ENCODE measurements at places on chromosomes 1 and 21.
A peak's percentile ranks its signal among the peaks of the same experiment; 100 is the strongest.

GRCh38 chr1:113153116-113153803, 80.3 kb downstream of the LRIG2 start:
- no peak for DNase-seq

- DNase-seq = no peak
Measured at GRCh38 chr1:7247158-7247557, 461.9 kb downstream of the CAMTA1 start.

- no peak for DNase-seq
Measured at GRCh38 chr1:116485976-116486375, 84.8 kb downstream of the CD58 start.

- no peak for DNase-seq
Measured at GRCh38 chr1:4346131-4346530, 308.3 kb upstream of the AJAP1 start.

- DNase-seq = peak; percentile 45
Measured at GRCh38 chr1:161071886-161072371, 2.2 kb upstream of the ARHGAP30 start.

DNA sequence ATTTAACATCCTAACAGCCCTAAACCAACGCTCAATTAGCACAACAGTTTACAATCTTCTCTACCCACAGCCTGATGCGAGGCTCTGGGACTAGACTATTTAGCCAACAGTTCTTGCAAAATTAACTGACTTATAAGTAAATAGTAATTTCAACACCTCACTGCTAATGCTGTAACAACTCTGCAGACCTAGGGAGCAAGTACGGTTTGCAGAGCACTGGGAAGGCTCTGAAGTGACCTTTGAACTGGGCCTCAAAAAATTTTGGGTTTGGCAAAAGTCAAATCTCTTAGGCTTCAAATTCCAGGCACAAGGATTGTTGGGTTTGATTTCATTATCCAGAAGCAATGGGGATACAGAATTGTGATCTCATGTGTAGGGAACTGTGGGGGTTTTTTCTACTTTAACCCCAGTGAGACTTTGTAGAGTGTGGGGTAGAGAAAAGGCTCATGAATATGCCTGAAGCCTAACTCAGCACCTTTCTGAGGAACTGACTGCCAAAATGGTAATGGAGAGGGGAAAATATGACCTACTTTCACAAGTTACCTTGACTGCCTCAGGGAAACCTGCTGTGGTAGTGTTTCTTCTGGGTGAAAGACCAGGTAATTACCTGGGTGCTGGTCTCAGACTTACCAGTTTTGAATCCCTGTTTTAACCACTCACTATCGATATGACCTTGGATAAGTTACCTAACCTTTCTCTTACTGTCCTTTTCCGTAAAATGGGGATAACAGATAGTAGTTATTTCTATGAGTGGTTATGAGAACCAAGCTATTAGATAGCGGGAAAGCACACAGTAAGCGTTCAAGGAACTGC, 889 bp upstream of the TXLNA start:
- DNase-seq = no peak

DNA sequence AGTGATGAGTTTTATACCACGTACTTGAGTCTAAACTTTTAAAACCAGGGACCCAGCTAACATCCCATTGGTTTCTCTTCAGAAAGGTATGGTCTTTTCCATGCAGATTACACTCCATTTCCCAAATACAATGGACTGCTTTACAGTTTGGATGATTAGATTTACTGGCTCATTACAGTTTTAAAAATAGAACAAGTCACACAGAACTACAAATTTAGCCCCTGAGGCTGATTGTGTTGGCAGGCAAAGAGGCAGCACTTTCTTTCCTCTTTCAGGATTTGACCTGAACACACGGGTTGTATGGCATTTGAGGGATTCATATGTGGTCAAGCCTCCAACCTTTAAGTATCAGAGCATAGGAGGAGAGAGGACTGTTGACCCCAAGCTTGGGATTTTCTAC, 21.8 kb upstream of the VTCN1 start:
- no peak for DNase-seq

DNA sequence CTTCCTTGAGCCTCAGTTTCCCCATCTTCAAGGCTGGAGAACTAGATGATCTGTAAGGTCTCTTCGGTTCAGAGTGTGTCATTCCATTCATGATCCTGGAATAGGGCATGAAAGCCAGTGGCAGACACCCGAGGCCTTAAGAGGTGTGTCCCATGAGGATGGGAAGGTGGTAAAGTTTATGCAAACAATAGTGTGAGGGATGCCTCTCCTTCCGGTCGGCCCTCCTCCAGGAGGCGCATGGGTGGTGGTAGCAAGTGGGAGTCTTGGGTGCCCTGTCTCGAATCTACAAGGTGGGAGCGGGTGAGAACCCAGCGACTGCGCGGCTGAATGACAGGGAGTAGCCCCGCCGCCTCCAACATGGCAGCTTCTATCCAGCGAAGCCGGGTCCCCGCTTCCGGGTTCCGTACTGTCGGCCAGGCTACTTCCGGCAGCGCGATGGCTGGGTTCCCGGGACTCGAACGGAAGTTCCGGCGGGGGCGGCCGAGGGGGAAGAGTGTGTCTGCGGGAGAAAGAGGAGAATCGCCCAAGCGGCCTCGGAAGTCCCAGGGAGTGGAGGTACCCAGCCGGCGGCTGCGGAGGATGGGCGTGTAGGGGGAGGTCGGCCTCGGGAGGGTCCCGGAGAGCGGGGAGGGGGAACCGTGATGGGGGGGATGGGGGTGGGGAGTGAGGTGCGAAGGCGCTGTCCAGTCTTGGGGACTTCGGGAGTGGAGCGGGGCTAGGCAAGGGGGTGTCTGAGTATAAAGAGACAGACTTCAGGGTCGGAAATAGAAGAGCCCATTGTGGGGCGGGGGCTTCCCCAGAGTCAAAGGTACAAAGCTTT, at the start of gene LYPLA2:
LYPLA2 (plus strand) TSS at position 450 of the 820 bp plus-strand sequence. CDS start 1,538 bp downstream, outside the sequence.
- DNase-seq = peak; percentile 92

- DNase-seq = no peak
Measured at GRCh38 chr1:182309631-182310351, 81.8 kb downstream of the GLUL start.

GRCh38 chr1:2300004-2300771, 72.1 kb downstream of the SKI start:
- DNase-seq = peak; percentile 89

DNA sequence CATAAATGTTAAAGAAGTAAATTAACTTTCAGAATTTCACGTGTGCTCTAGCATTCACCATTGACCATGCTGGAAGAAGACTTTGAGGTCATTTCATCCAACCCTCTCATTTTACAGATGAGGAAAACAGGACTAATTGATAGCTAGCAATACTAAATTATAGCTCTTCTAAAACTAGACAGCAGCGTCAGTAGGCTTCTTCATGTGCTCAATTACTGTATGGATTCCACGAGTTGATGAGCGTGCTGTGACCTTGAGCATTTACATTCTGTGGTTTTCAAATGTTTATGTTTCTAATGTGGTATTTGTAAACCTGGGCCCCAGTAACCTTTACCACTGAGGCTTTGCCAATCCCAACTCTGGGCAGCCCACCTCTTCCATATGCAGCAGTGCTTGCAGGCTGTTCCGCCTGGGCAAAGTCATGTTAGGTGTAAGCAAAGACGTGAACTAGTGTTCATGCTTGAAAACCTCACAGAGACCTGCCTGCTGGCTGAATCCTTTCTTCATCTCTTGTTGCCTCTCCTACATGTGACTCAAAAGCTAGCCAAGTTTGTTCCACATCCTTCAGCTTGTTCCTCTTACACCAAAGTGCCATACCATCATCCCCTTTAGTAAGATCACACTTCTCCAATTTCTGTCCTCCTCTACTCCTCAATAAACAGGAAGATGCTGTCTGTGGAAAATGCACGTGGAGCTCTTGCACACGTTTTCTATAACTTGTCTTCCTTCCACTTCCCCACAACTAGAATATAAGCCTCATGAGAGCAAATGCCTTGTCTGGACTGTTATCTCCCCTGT, 17.2 kb downstream of the KCNJ15 start:
- DNase-seq = no peak

DNA sequence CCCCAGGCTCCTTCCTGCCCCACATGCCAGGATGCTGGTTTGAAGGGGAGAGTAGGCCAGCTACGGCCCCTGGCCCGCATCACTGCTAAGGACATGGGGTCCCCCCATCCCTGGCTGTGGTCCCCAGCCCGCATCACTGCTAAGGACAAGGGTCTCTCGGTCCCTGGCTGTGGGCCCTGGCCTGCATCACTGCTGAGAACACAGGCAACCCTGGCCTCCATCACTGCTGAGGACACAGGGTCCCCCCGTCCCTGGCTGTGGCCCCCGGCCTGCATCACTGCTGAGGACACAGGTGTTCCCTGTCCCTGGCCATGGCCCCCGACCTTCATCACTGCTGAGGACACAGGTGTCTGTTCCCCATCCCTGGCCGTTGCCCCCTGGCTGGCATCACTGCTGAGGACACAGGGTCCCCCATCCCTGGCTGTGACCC, 448 bp upstream of the OBSCN start:
- DNase-seq = no peak

DNA sequence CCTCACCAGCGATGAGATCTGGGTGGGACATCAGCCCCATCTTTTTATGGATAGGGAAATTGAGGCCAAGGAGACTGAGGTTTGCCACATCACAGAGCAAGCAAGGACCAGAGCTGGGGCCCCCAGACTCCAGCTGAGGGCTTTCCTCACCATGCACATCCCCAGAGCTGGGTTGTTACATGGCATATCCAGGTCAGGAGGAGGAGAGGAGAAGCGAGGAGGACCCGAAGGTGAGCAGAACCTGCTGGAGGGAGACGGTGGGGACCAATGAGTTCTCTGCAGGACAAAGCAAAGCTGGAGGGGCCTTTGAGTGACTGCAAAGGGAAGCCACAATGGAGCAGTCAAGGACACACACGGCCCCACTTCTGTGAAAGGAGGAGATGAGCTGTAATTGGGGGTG, 255.5 kb upstream of the CSF3R start:
- no peak for DNase-seq

DNA sequence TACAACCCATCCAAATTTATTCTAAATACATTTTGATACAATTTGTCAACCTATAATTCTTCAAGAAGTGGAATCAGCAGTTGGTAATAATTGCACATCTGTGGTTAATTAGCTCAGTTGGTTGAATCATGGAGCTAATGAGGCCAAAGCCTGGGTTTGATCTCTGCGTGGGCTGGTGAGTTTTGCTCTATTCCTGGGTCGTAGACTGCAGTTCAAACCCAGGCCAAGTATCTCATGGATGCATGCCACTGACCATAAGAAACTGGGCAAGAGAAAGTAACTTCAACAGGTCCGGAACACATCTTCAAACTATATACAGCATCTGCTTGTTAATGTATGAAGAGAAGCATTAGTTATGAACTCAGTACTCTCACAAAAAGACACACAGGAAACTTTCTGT, 779.7 kb downstream of the USP25 start:
- DNase-seq = no peak

- DNase-seq = no peak
Measured at GRCh38 chr1:119784191-119784781, 15.6 kb upstream of the HMGCS2 start.

DNA sequence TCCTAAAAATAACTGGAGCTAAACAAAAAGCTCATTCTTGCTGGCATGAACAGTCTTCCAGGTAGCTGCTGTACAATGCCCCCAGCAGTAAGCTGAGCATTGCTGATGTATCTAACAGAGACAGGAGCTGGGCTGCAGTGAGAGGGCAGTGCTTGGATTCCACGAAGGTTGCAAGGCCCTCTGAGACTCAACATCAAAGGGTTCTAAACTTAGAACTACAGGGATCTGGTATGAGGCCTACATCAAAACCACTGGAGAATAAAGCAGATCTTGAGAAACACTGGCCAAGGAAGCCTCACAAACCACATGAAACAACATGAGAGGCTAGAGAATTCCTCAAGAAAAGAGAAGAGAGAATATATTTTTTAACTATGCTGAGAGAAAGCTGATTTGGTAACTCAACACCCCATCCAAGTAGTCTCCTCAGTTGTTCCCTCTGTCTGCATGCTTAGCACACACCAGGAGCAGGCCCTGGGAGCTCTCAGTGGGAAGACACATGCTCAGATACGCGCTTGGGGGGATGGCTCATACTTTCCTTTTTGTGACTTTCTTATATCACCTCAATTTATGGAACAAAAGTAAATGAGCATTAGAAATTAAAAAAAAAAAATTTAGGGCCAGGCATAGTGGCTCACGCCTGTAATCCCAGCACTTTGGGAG, 27.7 kb downstream of the DSTYK start:
- DNase-seq = no peak

- DNase-seq = peak; percentile 37
Measured at GRCh38 chr21:33541105-33541711, 709 bp downstream of the GART start.

- DNase-seq = no peak
Measured at GRCh38 chr1:174710868-174711845, 263.4 kb downstream of the GPR52 start.

DNA sequence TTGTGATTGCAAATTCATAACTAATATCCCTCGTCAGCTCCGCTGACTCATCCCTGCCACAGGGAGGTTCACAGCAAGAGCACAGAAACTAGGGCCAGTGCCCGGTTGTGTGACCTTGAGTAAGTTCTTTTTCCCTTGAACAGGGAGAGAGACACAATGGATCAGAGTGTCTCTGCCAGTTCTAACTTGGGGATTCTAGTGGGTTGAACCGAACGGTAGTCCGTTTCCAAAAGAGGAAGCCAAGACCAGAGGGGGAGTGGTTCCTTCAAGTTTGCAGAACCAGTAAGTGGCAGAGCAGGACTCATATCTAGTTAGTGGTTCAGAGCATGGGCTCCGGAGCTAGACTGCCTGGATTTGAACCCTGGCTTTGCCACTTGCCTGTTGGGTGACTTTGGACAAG, 4.9 kb upstream of the SHISA4 start:
- DNase-seq = peak; percentile 33

DNA sequence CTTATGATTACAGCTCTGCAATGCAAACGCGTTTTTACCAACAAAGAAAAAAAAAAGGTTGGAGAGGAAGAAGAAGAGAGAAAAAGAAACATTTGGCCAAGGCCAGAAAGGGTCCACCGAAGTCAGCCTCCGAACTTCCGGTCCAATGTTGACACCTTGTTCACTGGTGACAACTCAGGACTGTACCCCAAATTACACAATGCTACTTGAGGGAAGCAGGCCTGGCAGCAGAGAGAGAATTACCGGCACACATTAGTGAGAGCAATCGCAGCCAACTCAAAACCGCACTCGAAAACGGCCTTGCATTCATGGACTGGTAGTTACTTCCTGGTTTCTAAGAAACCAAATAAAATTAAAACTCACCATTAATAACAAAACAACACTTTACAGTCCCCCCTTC, 652.5 kb downstream of the KIF26B start:
- DNase-seq = peak; percentile 35

Data from activated CD4-positive, alpha-beta T cell treated with anti-CD3 and anti-CD28 coated beads, Interleukin-2, amount 50 U/mL, for 16 hours (primary cell).